GM04504 (cell line): ENCODE measurements at places on chromosomes 2 and 18.

DNA sequence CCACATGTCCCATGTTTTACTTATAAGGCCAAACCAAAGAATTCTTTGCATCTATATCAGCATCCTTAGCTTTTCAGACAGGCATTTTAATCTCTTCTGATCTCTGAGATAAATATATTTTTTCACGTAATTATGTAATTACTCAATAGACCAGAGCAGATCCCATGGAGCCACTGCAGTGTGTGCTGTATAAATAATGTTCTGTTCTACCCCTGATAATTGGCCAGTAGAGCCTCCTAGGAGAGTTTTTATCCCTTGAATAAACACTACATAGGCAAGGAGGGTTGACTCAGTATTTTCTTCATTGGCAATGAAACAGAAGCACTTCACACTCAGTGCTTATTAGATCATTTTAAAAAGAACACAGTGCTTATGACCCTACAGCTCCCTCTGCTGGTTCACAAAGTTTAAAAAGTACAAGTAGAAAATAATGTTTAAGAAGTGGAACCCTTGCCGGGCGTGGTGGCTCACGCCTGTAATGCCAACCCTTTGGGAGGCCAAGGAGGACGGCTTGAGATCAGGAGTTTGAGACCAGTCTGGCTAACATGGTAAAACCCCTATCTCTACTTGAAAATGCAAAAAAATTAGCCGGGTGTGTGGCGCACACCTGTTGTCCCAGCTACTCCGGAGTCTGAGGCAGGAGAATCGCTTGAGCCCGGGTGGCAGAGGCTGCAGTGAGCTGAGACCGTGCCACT is 91.9 kb downstream of the PPP1R1C start:
- peak; percentile 64 for DNase-seq

GRCh38 chr2:127386764-127387654 is 766 bp downstream of the MAP3K2 start:
- DNase-seq, result peak; percentile 62

DNA sequence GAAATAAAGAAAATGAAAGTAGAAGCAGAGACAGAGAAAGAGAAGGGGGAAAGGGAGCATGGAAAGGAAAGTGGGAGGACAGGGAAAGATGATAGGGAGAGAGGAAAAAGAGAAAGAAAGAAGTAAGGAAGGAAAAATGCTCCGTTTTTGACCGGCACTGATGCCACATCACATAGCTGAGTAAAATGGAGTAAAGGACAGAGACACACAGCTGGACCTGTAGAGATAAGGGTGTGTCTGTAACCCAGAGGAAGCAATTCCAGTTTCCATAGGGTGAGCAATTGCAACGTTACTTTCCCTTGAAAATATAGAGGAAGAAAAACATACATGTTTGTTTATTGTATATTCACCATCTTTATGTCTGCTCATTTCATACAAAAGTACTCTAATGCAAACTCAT is 1866.9 kb upstream of the PIK3C3 start:
- no peak for DNase-seq

DNA sequence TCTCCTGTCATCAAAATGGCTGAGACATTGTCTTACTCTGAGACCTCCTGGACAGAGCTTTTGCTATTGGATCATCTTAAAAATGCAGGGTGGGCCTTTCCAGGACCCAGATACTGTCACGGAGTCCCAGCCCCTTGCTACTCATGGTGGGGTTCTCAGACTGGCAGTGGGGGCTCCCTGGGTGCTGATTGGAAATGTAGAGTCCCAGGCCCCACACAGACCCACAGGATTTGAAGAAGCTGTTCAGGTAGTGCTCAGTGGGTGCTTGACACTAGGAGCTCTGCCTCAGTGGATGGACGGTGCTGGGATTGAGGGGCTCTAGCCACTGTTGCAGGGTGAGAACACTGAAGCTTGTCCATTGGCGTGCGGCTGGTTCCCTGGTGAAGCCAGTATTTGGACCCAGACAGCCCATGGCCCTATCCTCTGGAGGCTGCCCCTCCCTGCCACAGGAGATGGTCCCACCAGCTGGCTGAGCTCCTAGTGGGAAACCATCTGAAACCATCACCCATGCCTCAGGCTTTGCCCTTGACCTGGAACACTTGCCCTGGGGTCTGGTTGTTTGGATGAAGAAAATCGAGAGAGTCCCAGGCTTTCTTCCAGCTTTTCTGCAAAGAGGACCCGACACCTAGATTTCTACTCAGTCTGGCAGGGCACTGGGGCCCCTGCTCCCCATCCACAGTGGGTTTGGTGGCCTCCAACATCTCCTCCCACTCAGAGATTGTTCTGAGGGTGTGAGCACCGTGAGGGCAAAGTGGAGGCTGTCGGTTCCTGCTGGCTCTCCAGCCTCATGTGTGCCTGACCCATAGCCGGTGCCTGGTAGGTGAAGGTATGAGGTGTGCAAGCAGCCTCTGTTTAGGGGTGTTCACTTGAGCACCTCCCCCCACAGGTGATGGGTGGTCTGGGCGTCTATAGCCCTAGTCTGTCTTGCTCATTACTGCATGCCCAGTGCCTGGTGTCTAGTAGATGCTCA is 30.1 kb downstream of the MROH2A start:
- no peak for DNase-seq

DNA sequence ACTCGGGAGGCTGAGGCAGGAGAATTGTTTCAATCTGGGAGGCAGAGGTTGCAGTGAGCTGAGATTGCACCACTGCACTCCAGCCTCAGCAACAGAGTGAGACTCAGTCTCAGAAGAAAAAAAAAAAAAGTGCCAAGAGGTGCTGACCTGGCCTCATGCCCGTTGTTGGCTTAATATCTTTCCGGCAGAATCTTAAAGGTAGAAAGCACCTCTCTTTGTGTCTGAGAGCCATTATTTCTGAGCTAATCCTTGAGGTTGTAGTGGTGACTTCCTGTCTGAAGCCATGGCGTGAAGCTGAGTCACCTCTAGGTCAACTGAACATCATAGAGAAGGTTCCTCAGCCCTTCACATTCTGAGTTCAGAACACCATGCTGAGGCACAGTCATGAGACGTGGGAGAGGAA is 60.4 kb downstream of the WDSUB1 start:
- no peak for DNase-seq

DNA sequence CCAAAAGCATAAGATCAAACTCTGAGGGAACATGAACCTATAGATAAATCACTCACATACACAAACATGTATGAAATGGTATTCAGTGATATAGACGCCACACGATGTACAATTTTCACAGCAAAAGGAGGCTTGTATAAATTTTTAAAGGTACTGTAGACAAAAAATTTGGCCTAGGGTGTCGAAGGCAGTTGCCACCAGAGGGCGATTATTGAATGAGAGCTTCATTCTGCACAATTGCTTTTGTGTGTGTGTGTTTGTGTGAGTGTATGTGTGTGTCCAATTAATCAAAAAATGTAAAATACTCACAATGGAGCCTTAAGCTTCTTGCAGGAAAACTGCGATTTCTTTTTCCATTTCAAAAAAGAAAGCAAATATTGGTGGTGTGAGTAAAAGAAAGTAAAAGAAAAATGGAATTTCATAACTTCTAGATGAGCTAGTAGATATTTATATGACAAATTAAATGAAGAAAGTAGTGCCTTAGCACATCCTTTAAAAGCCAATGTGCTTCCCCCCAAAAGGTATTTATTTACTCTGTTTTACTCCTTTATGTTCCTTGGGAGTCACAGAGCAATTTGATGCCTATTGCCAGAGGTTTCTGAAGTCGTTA is 800.1 kb downstream of the SATB2 start:
- no peak for DNase-seq

DNA sequence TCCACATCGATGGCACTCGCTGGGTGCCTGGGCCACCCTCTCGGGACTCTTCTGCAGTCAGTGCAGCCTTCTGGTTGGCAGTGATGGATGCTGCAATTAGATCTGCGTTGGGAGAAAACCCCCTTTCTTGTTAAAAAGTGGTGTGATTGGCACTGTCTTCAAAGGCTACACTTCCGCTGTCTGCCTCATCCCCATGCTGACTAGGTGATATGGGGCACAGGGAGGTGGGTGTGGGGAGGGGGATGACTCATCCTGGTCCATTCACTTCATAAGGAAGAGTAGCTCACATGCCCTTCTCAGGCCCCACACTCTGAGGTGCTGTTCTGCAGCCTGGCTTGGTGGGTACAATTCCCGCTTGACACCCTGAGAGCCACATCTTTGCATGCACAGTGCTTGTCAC is 77.4 kb downstream of the THNSL2 start:
- DNase-seq, result no peak
